ENCODE measurements at places on chromosomes 16 and 17.

- DNase-seq = no peak
Observed at GRCh38 chr17:71872843-71873485, 247.9 kb upstream of the SOX9 start.

DNA sequence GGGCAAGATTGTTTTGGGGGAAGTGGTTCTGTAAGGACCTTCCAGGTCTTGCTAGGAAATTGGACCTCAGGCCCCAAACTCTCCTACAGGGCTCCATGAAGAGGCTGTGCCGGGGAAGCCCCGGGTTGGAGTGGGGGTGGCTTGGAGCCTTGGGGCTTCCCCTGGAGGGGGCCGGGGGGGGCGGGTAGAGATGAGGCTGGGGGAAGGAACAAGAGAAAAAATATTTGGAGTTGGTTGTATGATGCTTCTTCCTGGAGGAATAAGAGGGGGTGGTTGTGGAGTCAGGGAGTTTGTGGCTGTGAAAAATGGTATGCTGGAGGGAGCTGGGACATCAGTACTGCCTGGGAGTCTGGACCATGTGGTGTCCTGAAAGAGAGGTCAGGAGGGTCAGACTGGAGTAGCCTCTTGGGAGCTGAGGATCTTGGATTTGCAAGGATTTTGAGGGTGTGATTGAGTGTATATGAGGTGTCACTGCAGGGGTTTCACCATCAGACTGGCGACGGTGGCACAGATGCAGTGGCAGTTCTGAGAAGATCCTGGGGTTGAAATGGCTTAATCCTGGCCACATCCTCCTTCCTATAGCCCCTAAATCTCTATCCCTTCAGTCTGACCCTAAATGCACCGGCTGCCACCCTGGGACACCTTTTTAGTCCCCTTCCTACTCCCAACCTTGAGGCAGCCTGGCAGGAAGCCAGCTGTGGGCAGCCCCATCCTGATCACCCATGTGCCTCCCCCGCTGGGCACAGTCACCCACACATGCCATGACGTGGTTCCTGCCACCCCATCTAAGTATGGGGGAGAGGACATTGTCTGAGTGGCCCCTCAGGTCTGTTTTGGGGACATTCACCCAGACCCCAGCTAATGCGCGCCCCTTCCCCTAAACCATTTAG lies 10.9 kb downstream of the RARA start:
- no peak for DNase-seq

- DNase-seq = peak; percentile 26
Observed at GRCh38 chr16:88533381-88533917, 36.8 kb upstream of the ZC3H18 start.

DNA sequence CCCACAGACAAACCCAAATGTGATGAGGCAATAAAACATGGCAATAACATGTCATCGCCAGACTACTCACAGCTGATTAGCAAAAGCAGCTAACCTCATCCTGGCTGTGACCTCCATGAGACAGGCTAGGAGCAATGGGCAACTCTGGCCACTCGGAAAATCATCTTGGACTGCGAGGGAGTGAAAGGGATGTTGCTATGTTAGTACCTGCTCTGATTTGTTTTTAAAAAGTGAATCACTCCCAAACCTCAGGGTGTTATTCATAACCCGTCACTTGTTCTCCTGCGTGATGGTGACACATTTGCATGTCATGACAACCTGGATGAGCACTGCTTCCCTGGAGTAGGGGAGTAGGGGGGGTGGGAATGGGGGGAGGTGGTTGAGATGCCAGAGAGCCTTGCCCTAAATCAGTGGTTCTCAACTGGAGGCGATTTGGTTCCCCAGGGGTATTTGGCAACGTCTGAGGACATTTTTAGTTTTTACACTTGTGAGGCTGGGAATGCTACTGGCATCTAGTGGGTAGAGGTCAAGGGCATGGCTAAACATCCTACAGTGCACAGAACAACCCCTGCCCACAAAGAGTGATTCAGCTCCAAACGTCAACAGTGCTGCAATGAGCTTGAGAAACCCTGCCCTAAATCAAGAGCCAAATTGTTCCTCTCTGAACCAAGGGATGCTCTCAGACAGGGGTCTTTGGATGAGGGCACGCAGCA lies 241.7 kb downstream of the SOX9 start:
- no peak for DNase-seq

- peak; percentile 4 for DNase-seq
Observed at GRCh38 chr17:72063756-72064450, 56.9 kb upstream of the SOX9 start.

- DNase-seq = peak; percentile 70
Observed at GRCh38 chr17:15194859-15195277, 70.3 kb downstream of the PMP22 start.

- DNase-seq = no peak
Observed at GRCh38 chr17:80315517-80316182, 55.0 kb downstream of the RNF213 start.

- no peak for DNase-seq
Observed at GRCh38 chr17:10352893-10353292, 19.9 kb downstream of the MYH13 start.

DNA sequence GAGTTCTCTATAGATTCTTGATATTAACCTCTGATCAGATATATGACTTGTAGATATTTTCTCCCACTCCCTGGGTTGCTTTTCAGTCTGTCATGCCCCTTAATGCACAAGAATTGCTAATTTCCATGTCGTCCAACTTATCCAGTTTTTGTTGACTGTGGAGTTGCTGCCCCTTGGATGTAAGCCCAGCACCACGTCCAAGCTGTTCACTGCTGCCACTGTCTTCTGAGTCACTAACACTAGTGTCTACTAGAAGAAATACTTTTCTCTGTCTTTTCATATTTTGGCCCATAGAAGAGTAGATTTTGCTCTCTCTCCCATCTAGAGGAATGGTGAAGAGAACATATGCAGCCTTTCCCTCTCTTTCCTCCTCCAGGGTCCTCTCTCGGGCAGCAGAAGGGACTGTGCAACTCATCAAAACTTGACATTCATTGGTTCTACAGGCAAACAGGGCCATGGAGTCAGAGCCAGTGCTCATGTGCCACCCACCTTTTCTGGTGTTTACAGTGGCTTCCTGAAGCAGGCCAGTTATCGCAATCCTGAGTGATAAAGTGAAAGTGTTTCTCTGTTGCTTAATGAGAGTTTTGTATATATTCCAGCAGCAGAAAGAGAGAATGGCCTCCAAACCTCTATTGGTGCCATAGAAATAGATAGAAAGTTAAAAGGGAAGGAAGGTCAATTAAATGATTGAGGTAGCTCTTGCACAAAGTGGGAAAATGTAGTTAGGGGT lies 22.6 kb upstream of the PMP22 start:
- DNase-seq = no peak

DNA sequence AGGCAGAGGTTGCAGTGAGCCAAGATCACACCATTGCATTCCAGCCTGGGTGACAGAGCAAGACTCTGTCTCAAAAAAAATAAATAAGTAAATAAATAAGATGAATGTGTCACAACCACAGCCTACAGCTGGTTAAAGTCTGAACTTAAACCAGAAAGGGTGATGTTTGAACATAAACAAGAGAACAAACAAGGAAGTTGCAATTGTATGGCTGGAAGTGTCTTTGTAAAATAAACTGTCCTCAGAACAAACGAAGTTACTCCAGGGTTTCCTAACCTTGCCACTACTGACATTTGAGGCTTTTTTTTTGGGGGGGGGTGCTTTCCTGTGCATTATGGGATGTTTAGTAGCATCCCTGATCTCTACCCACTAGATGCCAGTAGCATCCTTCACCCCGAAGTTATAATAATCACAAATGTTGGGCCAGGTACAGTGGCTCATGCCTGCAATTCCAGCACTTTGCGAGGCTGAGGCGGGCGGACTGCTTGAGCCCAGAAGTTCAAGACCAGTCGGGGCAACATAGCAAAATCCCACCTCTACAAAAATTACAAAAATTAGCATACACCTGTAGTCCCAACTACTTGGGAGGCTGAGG lies 119.2 kb downstream of the XYLT1 start:
- DNase-seq = no peak

- DNase-seq = no peak
Observed at GRCh38 chr16:11121914-11122692, 133.9 kb downstream of the SOCS1 start.

DNA sequence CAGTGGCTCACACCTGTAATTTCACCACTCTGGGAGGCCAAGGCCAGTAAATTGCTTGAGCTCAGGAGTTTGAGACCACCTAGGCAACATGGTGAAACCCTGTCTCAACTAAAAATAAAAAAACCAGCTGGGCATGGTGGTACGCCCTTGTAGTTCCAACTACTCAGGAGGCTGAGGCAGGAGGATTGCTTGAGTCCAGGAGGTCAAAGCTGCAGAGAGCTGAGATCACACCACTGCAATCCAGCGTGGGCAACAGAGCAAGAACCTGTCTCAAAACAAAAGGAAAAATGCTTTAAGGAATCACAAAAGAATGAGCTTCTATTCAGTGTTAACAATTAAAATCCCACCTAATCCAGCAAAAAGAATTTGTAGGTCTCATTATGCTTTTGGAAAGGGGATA lies 5.9 kb downstream of the PRR11 start:
- DNase-seq = no peak

- DNase-seq = no peak
Observed at GRCh38 chr16:46618516-46618915, 2.7 kb downstream of the SHCBP1 start.

GRCh38 chr17:66750781-66751543 lies 84.0 kb upstream of the CACNG5 start:
- DNase-seq = no peak

- DNase-seq = no peak
Observed at GRCh38 chr16:57555831-57556230, 13.4 kb downstream of the ADGRG5 start.

GRCh38 chr17:42101513-42102292 lies 3.4 kb upstream of the ZNF385C start:
- DNase-seq = peak; percentile 14

- no peak for DNase-seq
Observed at GRCh38 chr16:82715160-82715559, 88.4 kb downstream of the CDH13 start.

- no peak for DNase-seq
Observed at GRCh38 chr16:84246679-84247077, 6.9 kb upstream of the KCNG4 start.

- no peak for DNase-seq
Observed at GRCh38 chr17:78442648-78443218, 64.3 kb downstream of the PGS1 start.

GRCh38 chr17:48297825-48298224 lies 132.2 kb downstream of the SKAP1 start:
- no peak for DNase-seq

DNA sequence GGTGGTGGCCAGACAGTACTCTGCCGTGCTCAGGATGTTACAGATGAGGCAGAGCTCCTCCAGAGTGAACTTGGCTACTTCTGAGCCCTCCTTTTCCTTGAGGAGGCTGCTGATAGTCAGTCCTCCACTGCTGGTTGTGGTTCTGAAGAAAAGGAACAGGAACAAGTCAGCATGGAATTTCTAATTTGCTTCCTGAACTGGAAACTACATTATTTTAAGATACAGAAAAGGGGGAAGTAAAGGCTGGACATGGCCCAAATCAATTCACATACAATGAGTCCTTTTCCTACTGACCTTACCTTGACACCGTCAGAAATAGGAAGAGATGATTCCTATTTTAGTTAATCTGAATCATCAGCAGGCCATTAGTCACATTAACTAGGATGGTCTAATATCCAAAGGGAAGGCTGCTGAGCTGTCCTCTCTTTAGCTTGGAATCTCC lies 154.2 kb downstream of the VPS53 start:
- no peak for DNase-seq

DNA sequence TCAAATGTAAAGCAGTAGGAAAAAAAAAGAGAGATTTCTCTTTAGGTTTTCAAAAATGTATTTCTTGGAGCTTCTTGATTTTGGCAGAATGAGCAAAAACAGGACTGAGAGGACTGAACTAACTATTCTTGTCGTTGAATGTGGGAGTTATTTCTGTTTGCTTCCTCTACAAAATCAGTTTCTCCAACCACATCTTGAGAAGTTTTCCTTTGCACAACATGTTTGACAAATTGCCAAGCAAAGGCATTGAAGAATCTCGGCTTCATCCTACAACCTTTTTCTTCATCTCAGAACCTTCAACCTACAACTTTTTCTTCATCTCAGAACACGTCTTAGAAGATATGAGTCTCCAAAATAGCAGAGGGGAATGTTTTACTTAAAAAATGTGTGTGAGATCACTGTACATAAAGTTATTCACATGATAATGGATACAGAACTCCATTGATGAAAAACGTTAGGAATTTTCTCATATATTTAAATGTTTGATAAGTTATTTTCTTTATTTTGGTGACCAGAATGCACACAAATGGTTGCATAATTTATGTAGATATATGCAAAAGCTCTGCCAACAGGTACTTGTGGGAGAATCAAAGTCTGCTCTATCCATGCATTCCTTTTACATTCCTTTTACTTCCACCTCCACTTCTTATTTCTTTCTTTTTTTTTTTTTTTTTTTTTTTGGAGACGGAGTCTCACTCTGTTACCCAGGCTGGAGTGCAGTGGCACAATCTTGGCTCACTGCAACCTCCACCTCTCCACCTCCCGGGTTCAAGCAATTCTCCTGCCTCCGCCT lies 370.0 kb downstream of the KCNJ2 start:
- no peak for DNase-seq

DNA sequence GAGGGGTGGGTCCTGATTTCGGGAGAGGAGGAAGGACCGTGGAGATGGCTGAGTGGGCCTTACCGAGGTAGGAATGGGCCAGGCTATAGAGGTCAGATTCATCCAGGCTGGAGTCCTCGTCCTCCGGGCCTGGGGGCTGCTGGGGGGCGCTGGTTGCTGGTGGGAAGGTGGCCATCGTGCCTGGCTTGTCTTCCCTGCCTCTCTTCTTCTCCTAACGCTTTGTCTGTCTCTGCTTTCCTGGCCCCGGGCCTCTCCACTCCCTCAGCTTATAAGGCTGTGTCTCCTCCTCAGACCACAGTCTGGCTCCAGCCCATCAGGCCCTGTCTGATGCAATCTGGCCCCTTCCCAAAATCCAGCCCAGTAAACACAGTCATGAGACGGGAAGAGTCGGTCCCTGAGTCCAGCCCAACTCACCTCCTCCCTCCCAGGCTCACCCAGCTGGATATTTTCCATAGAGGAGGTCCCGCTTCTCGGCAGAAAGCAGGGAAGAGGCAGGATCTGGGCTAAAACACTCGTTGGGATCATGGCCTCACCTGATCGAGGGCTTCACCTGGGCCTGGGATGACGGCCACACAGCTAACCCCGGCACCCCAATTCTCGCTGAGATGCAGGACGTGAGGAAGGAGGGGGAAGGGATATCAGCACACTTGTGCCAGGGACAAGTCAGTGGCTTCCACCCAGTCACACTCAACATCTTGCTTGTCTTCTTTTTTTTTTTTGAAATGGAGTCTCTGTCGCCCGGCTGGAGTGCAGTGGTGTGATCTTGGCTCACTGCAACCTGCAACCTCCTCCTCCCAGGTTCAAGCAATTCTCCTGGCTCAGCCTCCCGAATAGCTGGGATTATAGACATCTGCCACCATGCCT lies at the start of gene NUPR1:
Gene NUPR1, minus strand, starts transcription at position 242 of the 864 bp plus-strand sequence. Its CDS starts 67 bp downstream, at position 175.
- DNase-seq = peak; percentile 95

GRCh38 chr17:82234211-82235055 lies 5.6 kb downstream of the SLC16A3 start:
- no peak for DNase-seq
